ENCODE measurements at places on chromosomes 12 and 14.

DNA sequence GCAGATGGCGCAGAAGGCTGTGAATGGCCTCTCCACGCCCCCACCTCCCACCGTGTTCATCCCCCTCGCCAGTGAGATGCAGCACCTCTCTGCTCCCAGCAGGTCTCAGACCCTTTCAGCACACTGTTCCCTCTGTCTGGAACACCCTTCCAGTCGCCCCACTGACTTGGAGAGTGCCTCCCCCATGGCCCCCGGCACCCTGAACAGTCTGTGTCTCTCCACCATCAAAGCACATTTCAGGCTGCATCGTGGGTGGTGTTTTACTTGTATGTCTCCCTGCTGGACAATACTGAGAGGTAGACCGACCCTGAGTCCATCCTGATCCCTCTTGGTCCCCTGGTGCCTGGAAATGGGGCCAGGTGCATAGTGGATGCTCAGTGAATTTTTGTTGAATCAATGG is 34.9 kb downstream of the CACNA2D4 start:
- DNase-seq, result no peak

- no peak for DNase-seq
Measured at GRCh38 chr12:81957631-81958030, 198.5 kb upstream of the PPFIA2 start.

DNA sequence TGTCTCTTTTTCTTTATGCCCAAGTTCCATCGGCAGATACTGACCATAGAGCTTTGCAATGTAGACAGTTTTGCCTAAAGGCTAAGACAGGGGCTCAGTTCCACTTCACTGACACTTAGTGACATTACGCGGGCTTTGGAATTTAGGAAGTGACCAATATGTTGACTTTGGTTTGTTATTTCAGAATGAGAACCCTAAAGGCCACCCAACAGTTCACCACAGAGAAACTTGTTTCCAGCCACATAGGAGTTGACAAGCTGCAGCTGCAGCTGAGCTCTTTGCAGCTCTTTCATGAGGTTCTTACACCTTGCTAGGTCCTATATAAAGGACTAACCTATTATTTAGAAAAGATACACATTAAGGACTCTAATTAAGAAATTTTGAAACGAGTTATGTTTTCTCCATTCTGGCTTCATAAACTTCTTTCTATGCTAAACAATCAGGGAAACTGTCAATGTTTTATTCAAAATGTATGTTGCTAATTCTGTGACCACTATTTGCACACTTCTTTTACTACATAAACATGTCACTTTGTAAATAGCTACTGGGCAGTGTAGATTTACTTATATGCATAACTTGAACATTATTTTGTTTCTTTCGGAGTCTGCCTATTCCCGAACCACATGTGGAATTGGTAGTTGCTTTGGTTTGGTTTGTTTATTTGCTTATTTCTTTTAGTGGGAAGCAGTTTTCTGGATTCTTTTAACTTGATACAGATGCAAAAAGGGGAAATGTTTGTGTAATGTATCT is 18.5 kb upstream of the KLRD1 start:
- no peak for DNase-seq

DNA sequence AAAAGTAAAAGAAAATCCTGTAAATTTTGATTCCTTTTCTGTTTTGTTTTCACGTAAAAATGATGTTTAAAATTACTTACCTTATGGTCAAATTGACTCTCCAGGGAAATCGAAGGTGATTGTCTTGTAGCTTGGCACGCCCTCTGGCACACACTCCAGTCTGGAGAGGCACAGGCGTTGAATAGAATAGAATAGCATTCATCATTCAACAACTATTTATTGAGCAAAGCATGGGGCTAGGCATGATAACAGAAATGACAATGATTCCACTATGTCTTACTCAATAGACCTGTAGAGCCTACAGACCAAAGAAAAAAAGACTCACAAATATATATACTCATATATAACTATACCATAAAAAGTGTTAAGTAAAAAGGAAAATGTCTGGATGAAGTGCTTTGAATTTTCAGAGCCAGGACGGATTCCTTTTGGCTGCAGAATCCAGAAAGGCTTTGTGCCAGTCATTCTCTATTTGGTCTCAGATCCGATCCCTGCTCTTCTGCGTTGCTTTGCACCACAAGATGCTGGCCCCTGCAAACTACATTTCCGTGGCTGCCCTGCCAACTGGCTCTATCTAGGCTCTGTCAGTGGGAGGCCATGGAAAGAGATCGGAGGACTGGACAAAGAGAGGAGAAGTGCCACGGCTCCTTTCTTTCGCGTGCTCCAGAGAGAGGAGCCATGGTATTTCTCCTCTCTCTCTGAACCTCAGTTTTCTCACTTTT is 231.8 kb downstream of the CRADD start:
- peak; percentile 25 for DNase-seq

GRCh38 chr14:73250781-73251500 is 13.6 kb downstream of the PAPLN start:
- no peak for DNase-seq

DNA sequence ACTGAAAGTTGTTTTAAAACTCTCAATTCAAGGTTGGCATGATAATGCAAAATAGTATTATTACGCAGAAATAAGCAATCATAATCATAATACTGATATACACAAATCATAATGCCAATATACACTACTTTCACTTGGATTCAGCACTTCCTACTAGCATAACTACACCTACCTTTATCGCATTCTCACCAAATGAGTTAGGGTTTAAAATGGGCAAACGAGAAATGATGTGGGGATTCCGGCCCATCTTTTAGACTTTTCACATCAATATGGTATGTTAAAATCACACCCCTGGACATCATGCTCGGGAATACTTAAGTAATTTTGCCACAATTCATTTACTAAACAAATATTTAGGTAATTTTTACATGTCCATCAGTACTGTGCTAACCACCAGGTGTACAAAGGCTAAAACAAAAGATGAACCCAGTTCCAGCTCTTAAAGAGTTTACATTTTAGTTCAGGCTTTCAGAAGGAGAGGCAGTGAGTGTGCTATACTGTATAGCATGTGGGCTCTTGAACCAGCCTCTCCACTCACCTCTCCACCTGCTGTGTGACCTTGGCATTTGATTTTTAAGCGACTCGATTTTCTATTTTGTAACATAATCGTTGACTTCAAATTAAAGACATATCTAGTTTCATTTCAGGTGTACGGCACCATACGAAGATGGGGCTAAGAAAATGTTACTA is 1.1 kb upstream of the USP15 start:
- no peak for DNase-seq

DNA sequence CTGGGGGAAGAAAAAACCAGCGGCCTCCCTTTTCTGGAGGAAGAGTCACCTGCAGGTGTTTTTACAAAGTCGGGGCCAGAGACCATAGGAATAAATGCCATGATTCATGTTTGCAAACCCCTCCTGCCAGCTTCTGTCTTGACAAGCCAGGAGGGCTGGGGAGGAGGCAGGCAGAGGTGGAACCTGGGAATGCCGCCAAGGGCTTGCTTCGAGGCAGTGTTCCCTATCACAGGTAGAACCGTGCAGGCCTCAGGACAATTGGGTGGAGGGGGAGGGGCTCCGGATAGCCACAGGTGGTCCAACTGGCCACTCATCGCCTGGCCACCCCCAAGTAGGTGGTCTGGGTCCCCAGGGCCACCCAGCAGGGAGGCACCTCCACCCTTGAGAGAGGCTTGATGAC is 14.2 kb upstream of the DLK1 start:
- DNase-seq, result no peak

DNA sequence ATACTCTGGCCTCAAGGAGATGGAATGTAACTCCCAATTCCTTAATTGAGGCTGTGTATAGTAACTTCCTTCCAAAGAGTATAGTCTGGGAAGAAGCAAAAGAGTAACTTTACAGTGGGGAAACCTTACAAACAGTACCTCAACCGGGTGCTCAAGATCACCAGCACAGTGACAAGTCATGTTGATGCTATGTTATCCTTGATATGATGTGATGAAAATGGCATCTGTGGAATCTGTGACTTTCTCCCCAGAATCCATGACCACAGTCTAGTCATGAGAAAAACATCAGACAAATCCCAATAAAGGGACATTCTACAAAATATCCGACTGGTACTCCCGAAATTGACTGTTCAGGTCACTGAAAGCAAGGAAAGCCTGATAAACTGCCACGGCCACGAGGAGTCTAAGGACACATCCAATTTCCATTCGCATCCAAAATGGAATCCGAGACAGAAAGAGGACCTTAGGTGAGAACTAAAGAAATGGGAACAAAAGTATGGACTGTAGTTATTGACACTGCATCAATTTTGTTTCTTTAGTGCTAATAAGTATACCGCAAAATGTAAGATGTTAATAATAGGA is 97.3 kb upstream of the FRMD6 start:
- DNase-seq, result no peak

DNA sequence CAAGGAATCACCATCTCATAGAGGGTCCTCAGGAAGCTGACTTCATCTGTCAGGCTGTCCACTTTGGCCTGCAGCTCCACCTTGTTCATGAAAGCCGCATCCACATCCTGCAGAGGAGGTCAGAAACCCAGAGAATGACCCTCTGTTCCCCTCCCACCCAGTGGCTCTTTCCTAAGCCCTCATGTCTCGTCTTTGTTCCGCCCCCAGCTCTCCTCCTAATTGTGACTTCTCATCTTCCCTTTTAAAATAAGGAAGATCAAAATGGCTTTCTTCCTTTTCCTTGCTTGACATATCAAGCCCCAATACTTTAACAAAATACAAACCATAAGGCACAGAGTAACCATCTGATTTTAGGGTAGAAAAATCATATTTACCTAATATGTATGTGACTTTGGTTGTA is 4.4 kb downstream of the KRT76 start:
- no peak for DNase-seq

- DNase-seq, result no peak
Measured at GRCh38 chr14:67444395-67444794, 32.4 kb upstream of the PLEK2 start.

GRCh38 chr12:124928912-124929530 is 14.6 kb upstream of the UBC start:
- no peak for DNase-seq

DNA sequence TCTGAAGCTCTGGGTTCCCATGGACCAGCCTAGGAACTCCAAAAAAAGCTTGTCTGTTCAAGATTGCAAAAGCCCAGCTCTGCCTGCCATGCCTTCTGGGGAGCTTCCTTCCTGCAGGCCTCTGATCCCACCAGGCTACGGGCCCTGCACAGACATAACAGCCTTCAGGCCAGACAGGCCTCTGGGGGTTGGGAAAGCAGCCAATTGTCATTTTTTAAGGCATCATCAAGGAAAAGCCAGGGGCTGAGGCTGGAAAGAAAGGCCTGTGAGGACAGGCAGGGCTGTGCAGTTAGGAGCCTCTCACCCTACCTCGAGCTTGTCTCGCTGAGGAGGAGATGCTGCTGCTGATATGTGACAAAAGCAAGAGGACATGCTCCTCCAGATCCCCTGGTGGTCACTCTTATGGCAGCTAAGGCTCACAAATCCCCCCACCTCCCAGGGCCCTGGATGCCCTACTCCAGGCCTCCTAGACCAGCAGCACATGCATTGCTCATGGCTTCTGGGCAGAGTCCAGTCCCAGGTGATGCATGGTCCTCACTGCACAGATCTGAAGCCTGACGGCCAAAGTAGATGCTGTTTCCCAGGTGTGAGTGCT is 2.9 kb downstream of the TMEM229B start:
- no peak for DNase-seq

DNA sequence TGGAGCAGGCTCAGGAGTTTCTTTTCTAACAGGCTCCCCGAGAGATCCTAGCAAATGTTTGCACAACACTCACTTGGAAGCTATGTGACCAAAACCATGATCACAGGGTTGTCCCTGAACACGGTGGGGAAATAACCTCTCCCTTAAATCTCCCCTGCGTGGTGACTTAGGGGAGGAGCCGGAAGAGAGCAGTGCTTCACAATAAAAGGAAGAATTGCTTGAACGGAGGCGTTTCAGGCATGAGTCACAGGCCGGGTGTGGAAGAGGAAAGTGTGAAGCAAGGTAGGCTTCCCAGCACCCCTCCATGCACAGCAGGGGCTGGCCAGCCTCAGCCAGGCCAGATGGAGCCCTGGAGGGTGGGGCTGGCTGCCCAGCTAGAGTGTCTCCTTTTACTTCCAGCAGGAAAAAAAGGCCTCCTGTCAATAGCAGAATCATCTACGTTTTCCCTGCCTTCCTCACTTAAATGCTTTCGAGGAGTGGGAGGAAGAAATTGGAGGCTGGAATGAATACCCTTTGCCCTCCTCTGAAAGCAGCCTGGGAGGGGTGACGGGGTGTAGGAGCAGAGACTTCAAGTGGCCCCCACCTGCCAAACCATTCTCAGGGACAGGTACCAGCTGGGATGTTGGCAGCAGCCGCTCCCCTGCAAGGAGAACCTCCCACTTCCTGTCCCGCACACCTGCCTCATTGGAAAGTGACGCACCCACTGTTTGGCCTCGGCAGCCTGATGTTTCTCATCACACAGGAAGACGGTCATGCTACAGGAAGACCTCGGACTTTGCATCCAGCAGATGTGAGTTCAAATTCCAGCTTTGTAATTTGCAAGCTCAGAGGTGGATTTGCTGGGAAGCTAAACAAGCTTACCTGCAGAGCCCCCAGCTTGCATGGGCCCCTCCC is 30.1 kb upstream of the PPP2R5C start:
- DNase-seq, result no peak

DNA sequence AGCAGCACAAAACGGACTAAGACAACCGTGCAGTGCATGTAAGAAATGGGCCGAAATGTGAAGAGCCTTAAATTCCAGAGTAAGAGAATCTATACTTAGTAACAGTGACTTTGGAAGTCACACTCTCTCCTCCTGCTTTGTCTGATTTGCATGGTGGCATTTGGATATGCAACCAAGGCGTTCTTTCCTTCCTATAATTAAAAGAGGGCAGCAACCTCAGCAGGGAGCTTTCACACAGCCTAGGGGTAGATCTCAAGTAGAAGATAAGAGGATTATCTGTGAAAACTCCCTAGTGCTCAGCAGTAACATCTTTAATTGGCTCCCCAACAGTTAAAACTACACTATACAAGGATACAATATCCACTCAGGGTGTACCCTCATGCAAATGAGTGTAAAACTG is 16.5 kb downstream of the GMFB start:
- DNase-seq, result no peak

DNA sequence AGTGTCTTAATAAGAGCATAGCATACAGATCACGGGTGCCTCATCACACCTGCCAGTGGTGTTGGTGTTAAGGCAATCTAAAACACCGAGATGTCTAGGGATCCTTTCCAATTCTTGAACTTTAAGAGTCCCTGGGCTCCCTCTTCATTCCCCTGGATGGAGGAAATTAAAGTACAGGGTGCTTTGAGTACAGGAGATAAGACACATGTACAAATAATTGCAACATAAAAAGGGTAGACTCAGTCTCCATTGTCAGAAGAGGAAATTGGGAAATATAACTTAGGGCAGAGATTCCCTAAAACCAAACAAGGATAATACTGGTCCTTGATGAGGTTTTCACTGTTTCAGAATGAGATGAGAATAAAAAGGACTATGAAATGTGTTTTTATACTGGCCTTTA is 34.9 kb downstream of the SCFD1 start:
- no peak for DNase-seq

- DNase-seq, result no peak
Measured at GRCh38 chr14:64696355-64696857, 7.8 kb upstream of the PLEKHG3 start.

DNA sequence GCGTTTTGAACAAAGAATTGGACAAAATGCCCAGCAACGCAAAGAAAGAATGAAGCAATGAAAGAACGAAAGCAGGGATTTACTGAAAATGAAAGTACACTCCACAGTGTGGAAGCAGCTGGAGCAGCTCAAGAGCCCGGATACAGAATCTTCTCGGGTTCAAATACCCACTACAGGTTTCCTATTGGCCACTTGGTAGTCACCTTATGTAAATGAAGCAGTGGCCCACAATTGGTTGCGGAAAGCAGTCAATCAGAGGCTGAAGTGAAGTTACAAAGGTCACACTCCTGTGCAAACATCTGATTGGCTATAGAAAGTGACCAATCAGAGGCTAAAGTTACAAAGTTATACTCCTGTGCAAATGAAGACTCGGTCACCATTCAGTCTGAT is 15.0 kb upstream of the PPP1R13B start:
- no peak for DNase-seq

Measured in hippocampal formation (tissue), 2 donors.